Large intestine (tissue), 12 donors: ENCODE measurements at places on chromosomes 7 and 10. TPM values are rescaled to one million over a fixed set of nuclear protein-coding genes. Genes with fewer than 3 reads are reported as not detected.

Gene NRG3
- polyA plus RNA-seq, result 0.96 TPM

Gene LIPJ
- 0.10 TPM for polyA plus RNA-seq

Gene CYP26A1
- 0.09 TPM for polyA plus RNA-seq

Gene FAM149B1
- polyA plus RNA-seq, result 32.1 TPM

Gene EPHA1
- polyA plus RNA-seq, result 42.5 TPM

Gene LRIT1
- polyA plus RNA-seq, result not detected

Gene LRRC17
- polyA plus RNA-seq, result 30.2 TPM

Gene PDZD8
- polyA plus RNA-seq, result 34.7 TPM

Gene DNAJC9
- polyA plus RNA-seq, result 25.4 TPM

Gene CCNJ
- 13.6 TPM for polyA plus RNA-seq

DNA sequence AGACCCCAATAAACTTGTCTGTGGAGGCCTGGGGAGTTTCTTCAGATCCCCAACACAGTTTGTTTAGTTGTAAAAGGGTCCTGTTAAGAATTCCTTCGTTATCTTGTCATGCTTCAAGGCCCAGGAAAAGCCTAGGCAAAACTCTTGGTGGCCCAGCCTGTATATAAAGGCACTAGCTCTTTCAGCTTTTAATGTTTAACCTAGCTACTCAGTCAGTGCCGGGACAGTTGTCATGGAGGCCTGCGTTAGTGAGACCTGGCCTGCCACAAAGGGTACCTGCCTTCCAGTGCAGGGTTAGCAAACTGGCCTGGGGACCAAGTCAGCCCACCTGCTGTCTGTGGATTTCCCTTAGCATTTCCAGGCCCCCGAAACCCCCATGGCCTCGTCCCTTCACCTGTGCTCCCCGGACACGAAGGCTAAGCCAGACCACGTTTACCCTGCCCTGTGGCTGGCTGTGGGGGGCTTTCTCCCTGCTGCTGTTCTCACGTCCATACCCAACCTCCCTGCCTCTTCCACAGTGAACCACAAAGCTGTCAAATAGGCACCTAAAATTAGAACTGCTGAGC is 96.9 kb upstream of the PPP2R2D start:
- DNase-seq, result no peak

DNA sequence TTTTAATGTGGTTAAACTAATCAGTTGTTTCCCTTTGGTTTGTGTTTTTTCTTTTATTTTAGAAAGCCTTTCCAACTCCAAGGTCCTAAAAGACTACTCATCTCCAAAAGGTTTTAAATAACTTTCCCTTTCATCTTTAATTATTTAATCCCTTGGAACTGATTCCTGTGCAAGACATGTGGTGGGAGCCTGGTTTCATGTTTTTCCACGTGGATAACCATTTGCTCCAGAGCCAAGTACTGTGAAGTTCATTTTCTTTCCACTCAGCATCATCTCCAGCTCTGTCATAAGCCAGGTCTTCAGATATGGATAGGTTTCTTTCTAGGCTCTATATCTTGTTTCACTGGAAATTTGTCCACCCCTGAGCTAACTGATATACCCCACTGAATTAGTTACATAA is 16.7 kb downstream of the PPP1R3C start:
- no peak for DNase-seq

DNA sequence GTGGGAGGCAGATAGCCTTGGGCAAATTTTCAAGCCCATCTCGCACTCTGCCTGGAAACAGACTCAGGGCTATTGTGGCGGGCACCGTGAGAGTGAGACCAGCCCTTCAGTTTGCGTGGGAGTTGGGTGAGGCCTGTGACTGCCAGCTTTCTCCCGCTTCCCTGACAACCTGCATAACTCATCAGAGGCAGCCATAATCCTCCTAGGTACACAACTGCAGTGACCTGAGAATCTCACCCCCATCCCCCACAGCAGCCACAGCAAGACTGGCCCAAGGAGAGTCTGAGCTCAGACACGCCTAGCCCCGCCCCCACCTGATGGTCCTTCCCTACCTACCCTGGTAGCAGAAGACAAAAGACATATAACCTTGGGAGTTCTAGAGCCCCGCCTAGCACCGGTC is 275.4 kb downstream of the GRID1 start:
- no peak for DNase-seq

GRCh38 chr7:78301407-78301806 is 502.8 kb downstream of the PHTF2 start:
- no peak for DNase-seq

DNA sequence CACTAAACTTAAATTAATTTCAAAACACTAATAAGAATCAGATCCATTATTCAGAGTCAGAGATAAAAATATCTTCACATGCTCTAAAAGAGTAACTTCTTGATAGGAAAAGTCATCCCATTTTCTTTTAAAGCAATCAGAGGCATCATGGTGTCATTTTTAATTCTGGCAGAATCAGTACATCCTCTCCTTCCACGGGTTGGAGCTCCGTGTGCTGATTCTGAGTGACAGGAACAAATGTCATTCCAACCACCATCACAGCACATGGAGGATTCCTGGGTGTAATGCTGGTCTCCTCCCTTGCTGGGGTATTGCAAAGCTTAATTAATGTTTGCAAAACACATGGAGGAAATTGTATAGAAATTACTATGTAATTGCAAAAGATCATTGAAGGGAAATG is 114.5 kb upstream of the IMMP2L start:
- no peak for DNase-seq

DNA sequence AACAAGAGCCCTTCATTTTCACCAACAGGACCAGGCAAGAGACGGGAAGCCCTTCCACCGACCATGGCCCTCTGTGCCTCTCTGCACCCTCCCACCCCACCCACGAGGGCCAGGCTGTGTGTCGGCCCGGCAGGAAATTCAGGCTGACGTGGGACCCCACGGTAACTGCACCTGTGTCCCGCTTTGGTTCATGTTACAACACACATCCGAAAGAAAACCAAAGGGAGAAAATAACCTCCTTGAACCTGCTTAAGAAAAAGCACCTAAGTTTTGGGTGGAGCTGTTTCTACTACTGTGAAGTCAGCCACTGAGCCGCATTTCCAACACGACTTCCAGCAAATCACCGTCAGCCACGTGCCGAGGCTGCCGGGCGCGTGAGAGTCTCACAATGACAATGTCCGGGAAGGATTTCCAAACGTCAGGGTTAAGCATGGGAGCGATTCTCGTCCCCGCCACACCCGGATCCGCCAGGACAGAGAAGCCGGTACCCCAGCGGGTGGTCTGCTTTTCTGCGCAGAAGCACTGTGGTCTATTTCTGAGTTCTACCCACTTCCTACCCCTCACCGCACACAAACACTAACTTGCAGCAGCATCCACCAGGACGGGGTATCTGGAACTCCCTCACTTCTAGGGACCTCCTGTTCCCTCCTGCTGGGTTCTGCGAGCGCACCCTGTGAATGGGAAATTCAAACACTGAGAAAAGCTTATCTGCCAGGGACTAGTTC is 36.6 kb downstream of the AMZ1 start:
- DNase-seq, result no peak

GRCh38 chr10:99927721-99928280 is 81.9 kb downstream of the DNMBP start:
- DNase-seq, result peak; percentile 73

- no peak for DNase-seq
Observed at GRCh38 chr7:71278257-71278656, 146.3 kb downstream of the GALNT17 start.

DNA sequence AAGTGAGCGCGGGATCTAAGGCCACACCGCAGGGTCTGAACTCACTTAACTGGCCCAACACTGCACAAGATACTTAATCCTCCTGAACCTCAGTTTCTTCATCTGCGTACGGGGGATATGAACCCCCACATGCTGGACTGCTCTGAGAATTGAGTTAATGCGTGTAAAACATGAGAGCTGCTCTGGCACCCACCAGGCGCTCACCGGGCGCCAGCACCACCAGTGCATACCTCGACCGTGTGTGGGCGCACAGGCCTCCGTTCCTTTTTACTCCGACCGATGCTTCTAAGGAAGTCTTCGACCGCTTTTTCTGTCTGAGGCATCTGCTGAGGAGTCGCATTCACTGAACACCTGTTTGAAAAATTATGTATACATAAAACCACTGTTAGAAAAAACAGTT is 27.2 kb downstream of the PITRM1 start:
- no peak for DNase-seq

GRCh38 chr10:117175215-117175900 is 21.9 kb upstream of the KCNK18 start:
- DNase-seq, result no peak

DNA sequence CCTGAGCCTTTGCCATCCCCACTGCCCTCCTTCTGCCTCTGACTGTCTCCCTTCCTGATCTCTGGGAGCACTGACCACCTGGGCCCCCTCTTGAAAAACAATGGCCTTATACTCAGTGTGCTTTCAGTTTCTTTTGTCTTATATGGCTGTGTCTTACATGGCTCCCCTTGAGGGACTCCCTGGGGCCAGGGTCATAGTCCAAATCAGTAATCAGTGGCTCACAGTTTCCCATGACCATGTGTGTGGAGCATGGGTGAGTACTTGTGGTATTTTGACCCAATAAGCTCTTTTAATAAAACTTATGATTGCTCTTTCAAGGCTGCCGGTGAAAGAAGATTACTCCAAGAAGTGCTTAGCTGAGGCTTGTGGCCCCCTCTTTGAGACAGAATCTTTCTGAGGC is 62.4 kb upstream of the PCBD1 start:
- peak; percentile 97 for DNase-seq

DNA sequence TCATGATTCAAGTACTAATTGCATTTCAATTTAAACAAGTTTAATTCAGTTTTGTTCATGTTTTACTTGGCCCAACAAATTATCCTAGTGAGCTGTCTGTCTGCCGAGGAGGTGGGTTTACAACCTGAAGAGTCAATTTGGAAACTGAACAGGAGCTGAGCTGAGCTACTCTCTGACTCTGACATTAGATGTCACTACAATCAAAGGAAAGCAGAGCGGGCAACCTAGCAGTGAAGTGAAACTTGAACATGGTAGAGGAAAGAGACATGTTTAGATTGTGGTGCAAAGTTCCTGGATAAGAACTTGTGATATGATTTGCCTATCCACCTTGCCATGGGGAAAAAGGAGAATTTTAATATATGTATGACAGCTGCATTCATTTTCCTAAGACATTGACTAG is 9.6 kb upstream of the AGR3 start:
- DNase-seq, result peak; percentile 82

DNA sequence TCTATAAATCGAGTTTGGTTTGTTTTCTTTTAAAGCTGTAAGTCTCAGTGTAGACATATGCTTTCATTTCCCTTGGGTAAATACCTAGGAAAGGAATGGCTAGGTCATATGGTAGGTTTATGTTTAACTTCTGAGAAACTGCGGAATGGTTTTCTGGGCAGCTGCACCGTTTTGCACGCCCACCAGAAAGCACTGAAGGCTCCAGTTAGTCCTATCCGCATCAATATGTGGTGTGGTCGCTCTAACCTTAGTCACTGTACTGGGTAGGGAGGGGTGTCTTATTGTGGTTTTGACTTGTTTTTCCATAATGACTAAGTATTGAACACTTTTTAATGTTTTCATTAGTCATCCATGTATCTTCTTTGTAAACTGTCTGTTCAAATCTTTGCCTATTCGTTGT is 279.5 kb upstream of the AKR1E2 start:
- DNase-seq, result no peak

GRCh38 chr10:78371136-78371535 is 337.5 kb downstream of the RPS24 start:
- DNase-seq, result no peak

- DNase-seq, result no peak
Observed at GRCh38 chr10:110176141-110177030, 31.0 kb upstream of the MXI1 start.

GRCh38 chr10:89904755-89905154 is 203.4 kb downstream of the KIF20B start:
- no peak for DNase-seq

DNA sequence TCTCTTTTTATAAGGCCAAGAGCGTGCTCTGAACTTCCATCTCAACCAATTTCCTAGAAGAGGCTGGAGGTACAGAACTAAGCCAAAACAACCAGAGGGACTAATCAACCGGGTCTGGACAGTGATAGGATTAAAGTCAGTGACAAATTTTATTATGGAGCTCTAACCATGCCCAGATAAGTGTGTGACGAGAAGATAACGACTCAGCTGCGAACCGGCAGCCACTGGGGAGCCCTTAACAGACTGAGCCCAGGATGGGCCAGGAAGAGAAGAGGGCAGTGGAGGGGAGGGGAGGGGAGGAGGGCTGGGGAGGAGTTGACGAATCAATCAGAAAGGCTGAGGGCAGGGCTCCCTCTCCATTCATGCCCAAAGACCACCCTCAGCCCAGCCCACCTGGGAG is 119.9 kb downstream of the PLXNA4 start:
- DNase-seq, result no peak

- DNase-seq, result no peak
Observed at GRCh38 chr7:155486783-155487508, 29.0 kb downstream of the EN2 start.

GRCh38 chr7:151837285-151838042 is 39.5 kb downstream of the PRKAG2 start:
- DNase-seq, result peak; percentile 48

DNA sequence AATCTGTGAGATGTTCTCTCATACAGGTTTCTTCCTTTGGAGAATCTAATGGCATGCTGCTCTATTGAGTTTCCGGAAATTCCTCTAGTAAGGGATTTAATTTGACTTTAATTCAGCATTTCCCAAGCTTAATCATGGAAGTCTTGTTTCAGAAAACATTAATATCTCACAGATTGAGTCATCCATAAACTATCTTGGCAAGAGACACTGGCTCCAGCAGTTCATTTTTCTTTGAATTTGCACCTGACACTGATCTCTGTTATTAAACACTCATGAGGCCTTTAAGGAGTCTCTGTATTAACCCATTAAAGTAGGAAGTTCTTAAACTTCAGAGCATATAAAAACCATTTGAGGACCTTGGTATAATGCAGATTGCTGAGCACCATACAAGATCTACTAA is 3.6 kb upstream of the ITGB8 start:
- DNase-seq, result no peak

GRCh38 chr10:13917791-13918190 is 331.0 kb downstream of the PRPF18 start:
- no peak for DNase-seq

- no peak for DNase-seq
Observed at GRCh38 chr7:158391541-158391940, 196.1 kb downstream of the PTPRN2 start.

DNA sequence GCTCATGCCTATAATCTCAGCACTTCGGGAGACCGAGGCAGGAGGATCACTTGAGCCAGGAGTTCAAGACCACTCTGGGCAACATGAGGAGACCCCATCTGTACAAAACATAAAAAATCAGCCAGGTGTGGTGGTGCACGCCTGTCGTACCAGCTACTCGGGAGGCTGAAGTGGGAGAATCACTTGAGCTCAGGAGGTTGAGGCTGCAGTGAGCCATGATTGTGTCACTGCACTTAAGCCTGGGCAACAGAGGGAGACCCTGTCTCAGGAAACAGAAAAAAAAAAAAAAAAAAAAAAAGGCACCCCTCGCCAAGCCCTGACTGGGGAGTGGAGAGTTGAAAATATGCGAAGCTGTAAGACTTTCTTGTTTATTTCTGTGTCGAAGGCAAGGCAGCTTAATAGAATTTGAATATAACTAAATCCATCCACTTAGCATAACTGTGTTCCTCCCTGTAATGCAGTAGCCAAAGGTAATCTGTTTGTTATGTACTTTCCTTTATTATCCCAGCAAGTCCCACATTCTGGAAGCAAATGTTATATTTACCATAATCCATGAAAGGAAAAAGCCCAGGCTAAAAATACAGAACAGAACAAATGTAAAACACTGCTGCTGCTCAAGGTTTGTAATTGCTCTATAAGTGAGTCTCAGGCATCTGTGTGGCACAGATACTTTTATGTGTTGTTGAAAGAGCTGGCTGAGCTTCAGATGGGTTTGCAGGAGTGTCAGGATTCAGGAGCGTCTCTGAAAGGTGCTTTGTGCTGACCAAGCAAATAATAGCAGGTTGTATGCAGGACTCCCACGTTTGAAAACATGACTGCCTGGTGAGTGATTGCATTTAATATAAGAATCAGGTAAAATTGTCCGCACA is 127.2 kb downstream of the CELF2 start:
- no peak for DNase-seq
